Ascending aorta (tissue), 2 donors: ENCODE measurements at places on chromosomes 2 and 18.

GRCh38 chr18:73961804-73962203 lies 185.8 kb downstream of the FBXO15 start:
- no peak for DNase-seq

DNA sequence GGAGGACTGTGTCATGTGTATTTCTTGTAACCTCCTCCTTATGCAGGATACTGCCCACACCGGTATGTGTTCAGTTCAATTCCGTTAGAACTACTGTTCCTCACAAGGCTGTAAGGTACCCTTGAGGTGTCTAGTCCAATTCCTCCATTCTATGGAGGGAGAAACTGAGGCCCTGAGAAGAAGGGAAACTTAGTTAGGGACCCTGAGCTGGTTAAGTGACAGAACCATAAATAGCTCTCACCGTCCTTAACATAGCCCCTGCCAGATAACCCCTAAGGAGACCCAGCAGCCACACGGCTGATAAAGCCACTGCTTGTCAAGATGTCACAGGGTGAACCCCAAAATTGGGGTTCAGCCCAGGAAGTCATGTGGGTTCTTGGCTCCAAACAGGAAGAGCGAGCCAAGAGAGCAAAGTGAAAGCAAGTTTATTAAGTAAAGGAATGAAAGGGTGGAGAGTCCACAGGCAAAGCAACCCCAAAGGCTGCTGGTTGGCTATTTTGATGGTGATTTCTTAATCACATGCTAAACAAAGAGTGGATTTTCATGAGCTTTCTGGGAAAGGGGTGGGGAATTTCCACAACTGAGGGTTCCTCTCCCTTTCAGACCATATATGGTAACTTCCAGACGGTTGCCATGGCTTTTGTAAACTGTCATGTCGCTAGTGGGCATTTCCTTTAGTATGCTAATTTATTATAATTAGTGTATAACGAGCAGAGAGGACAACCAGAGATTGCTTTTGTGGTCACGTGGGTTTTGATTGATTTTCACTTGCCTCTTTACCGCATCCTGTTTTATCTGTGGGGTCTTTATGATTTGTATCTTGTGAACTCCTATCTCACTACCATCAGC lies 83.4 kb upstream of the RTN4 start:
- DNase-seq, result no peak

DNA sequence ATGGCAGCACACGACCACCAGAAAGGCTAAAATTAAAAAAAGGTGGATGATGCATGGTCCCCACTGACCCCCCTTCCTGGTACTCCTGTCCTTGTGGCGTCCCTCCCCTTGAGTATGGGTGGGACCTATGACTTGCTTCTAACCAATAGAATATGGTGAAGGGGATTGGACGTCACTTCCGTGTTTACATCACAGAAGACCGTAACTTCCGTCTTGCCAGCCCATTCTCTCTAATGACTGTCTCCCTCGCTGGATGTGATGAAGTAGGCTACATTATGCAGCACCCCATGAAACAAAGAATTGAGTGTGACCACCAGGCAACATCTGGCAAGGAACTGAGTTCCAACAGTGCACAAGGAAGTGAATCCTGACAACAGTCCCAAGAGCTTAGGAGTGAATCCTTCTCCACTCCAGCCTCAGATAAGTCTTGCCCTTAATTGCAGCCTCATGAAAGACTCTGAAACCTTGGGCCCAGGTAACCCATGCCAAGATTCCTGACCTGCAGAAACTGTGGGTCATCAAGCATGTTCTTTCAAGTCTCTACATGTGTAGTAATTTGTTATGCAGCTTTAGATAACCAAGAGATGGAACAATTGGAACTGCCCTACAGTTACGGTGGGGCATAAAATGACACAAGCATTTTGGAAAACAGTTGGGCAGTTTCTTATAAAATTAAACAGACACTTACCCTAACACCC lies 80.1 kb upstream of the NPAS2 start:
- no peak for DNase-seq

GRCh38 chr2:179180242-179180641 lies 84.4 kb downstream of the SESTD1 start:
- DNase-seq, result no peak

DNA sequence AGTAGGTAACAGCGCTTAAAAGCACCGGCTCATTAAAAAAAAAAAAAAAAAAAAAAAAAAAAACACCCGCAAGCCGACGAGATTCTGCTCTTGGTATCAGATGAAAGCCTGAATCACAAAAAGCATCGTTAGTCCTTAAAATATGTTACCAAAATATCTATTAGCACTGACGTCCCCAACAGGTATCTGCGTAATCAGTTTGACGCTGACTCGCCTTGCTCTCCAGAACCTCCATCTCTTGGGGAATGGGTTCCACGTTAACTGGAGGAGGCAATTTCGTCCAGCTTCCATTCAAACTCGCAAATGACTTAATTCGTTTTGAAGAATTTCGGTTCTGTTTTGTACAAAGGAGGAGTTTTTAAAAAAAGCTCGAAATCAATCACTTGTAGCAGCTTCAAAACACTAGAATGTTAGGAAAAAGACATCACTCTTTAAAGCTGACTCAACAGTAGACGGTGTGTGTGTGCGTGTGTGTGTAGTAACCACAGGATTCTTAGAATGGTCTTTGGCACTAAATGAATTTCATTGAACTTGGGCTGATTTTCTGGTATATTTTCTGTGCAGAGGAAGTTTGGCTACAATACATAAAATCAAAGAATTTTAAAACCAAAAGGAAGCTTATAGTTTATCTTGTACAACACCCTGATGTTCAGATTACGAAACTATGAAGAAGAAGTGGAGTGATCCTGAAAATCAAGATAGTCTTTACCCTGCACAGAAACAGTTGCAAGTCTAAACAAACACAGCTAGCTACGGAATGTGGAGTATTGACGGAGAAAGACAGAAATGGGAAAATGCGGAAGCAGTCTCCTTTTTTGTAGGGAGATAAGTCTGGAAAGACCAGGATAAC lies 1.1 kb upstream of the PGAP1 start:
- DNase-seq, result no peak

- no peak for DNase-seq
Measured at GRCh38 chr2:8437949-8438400, 243.9 kb upstream of the ID2 start.

- no peak for DNase-seq
Measured at GRCh38 chr2:15973481-15974401, 33.4 kb downstream of the MYCN start.

DNA sequence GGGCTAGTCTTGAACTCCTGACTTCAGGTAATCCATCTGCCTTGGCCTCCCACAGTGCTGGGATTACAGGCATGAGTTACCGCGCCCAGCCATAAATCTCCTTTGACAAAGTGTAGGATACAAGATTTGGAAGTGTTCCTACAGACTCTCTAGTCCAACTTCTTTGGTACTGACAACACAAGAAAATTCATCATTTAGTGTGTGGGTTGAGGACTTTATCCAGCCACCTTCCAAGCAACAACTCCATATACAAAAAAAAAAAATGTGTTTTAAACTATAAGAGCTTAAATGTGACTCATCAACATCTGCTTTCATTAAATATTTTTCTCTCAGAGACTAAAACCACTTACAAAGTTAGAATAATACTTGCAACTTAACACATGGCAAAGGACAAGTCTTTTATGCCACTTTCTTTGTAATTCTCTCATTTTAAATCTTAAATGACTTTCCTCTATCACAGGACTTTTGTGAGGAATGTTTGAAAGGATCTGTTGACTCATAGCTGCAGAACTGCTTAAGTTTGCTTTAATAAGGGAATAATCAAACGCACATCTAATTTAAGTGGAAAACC lies 46.2 kb upstream of the ITGAV start:
- DNase-seq, result no peak

DNA sequence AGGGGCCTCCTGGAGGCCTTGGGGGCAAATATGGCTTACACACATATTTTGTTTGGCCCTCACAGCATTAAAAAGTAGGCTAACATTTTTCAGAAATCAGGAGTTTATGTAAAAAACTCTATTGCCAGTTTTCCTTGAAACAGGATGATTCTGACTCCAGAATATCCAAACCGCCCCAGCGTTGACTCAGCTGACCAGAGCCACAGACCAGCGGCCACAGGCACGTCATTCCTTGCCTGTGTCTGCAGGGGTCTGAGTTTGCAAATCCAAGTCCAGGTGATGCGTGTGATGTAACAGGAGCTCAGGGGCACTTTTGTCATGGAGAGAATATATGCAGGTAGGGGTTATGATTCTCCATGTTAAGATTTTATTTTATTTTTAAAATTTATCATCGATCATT lies 79.4 kb upstream of the ALKAL2 start:
- no peak for DNase-seq

DNA sequence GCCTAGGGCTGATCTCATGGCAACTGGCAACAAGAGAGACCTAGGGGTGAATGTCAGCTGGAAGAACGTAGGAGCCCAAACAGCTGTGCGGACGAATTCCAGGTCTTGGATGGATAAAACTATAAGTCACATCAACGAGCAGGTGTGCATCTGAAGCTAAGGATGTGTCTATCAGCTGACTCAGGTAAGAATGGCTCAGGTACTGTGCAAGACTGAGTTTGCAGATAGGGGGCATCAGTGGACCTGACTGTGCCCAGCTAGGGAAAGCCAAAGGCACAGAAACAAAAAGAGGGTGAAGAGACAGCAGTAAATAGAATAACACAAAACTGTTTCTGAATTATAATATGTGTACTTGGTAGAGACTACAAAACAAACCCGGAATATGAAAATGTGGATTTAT lies 357.3 kb downstream of the ZEB2 start:
- no peak for DNase-seq

GRCh38 chr2:31213601-31214443 lies 3.5 kb downstream of the CAPN14 start:
- no peak for DNase-seq

DNA sequence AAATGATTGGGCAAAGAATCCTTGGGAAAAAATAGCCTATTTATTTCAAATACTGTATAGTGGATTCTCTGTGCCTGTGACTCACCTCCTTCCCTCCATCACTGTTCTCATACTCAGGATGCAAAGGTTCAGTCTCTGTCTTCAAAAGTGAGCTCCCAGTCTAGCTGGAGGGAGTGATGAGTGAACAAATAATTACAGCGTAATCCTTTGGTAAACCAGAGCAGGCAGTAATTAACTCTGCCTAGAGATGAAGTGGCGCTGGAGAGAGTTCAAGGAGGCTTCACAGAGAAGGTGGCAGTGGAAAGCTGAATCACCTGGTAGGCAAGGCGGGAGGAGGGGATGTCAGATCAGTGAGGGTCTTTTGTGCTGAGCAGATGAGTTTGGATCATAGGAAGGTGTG lies 6.5 kb downstream of the DGUOK start:
- DNase-seq, result no peak

DNA sequence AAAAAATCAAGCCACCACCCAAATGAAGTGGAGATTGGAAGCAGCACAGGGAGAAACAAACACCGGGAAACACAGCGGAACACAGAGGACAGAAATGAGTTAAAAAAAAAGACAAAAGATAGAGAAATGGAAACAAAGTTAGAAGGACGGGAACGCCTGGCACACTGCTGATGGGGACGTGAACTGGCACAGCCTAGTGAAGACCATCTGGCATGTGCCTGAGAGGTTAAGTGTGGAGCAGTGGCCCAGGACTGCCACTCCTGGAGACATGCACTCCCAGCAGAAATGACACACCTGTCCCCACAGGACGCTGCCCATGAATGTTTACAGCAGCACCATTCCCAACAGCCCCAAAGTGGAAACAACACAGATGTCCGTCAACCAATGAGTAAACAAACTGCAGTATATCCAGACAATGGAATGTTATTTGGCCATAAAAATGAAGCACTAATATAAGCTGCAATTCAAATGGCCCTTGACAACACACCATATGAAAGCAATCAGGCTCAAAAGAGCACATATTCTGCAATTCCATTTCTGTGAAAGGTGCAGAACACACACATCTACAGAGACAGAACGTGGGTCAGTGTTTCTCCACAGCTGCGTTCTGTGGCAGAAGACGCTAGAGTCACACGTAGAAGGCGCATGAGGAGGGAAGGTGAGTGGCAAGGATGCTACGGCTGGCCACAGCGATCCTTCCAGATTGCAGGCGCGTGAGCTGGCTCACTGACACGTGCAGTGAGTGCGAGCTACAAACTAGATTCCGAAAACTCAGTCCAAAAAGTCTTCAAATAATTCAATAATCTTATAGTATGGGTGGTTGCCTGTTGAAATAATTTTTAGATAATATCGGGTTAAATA lies 24.6 kb downstream of the THAP4 start:
- DNase-seq, result no peak

DNA sequence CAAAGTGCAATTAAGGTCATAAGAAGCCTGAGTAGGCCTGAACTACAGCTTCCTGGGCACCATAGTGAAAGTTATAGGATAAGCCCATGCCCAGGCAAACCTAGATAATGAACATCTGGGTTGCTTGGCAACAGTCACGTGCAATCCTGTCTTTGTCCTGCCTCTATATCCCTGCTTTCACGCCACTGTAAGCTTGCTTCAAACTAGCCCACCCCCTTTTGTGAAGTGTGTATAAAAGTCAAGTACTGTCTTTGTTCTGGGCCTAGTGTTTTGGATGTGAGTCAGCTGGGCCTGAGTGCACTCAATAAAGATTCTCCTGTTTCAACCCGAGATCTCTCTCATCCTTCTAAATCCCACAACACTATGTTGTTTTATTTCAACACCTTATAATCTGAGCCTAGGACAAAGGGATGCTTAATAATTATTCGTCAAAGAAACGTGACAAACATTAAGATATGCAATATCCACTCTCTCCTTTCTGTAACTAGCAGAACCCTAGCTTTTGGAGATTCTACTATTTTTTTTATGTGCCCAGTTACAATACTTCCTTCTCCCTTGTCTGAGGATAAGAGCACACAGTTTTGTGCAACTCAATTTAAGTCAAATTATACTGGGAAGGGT lies 927.8 kb downstream of the SUCLG1 start:
- no peak for DNase-seq

- no peak for DNase-seq
Measured at GRCh38 chr2:47751856-47752414, 31.0 kb upstream of the MSH6 start.
